ENCODE measurements at places on chromosomes 3 and 15. TPM values are rescaled to one million over a fixed set of nuclear protein-coding genes. Genes with fewer than 3 reads are reported as not detected.

The NME9 gene
- not detected for total RNA-seq

The ANAPC13 gene
- total RNA-seq = 62.3 TPM

The KBTBD8 gene
- total RNA-seq = 1.9 TPM

The TKT gene
- total RNA-seq = 283 TPM

The FOXB1 gene
- not detected for total RNA-seq

The CCR5 gene
- 0.09 TPM for total RNA-seq

The ASB14 gene
- not detected for total RNA-seq

All from dermis lymphatic vessel endothelial cell (primary cell).